ENCODE measurements at places on chromosomes 3 and 15.

- no peak for DNase-seq
Measured at GRCh38 chr3:170421758-170422157, 3.1 kb downstream of the CLDN11 start.

GRCh38 chr3:78838362-78838761, 929.4 kb downstream of the ROBO1 start:
- DNase-seq, result no peak

GRCh38 chr3:183489455-183490210, 61.2 kb upstream of the MCF2L2 start:
- no peak for DNase-seq

DNA sequence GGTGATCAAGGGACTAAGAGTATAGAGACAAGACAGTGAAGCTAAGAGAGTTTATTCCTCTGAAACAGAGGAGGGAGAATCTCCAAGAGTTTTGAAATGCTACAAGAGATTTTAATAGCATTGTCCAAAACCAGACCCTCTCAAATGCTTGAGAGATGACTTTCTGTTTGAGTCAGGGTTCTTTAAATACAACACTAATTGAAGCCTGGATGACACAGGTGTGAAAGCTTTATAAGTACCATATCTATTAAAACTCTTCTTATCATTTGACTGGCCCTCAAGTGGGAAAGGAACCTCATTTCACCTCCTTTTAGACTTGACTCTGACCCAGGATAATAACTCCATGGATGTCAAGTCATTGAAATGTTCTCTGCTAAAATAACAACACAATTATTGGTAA, 5.6 kb downstream of the COL8A1 start:
- no peak for DNase-seq

Measured in NCI-H1436 (cell line).